ENCODE measurements at places on chromosomes 4 and X.

DNA sequence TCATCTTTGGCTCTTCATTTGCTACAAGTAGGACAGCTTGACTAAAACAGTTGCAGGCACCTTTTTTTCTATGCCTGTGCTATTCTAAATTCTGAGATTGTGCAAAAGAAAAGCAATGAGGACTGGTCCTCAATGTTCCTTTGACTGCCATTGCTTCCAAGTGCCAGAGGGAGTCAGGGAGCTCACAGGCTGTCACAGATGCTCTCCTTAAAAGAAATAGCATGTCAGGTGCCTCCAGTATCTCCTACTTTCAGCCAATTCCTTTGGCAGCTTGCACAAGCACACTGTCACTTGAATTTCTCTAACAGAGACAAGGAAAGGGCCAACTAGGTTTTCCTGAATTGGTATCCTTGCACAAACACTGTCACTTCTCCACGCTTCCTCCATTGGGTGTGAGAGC lies 228.2 kb downstream of the ADGRA3 start:
- no peak for DNase-seq

GRCh38 chrX:54043056-54043455 lies 1.2 kb downstream of the PHF8 start:
- no peak for DNase-seq

GRCh38 chr4:42478946-42479345 lies 81.7 kb downstream of the SHISA3 start:
- DNase-seq: no peak

- DNase-seq: no peak
Measured at GRCh38 chrX:69133921-69134542, 31.2 kb downstream of the PJA1 start.

DNA sequence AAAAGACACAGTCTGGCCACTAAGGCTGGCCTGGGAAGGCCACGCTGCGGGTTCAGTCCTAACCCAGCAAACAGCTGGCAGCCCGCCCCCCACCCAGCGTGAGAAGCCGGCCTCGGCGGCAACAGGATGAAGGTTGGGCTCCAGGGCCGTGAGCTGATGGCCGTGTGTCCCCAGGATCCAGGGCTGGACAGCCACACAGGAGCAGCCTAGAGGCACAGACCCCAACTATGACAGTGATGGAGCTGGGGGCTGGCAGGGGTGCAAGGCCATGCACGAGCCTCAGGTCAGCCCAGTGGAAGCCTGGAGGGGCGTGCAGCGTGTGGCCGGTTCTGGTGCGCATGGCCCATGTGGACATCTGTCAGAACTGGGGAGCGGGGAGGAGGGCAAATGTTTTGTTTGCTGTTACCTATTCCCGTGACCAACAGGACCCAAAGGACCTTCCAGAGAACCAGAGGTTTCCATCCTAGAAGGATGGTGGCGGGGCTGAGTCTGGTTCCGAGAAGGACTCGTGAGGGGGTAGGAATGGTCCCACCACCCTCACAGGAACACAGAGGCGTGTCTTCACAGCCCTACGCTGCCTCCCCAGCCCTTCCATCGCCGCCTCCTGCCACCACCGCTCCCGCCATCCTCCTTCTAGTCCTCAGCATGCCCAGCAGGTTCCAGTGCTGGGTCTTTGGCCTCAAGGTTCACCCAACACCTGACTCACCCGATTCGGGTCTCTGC lies 46.5 kb downstream of the ZFYVE28 start:
- DNase-seq: no peak

DNA sequence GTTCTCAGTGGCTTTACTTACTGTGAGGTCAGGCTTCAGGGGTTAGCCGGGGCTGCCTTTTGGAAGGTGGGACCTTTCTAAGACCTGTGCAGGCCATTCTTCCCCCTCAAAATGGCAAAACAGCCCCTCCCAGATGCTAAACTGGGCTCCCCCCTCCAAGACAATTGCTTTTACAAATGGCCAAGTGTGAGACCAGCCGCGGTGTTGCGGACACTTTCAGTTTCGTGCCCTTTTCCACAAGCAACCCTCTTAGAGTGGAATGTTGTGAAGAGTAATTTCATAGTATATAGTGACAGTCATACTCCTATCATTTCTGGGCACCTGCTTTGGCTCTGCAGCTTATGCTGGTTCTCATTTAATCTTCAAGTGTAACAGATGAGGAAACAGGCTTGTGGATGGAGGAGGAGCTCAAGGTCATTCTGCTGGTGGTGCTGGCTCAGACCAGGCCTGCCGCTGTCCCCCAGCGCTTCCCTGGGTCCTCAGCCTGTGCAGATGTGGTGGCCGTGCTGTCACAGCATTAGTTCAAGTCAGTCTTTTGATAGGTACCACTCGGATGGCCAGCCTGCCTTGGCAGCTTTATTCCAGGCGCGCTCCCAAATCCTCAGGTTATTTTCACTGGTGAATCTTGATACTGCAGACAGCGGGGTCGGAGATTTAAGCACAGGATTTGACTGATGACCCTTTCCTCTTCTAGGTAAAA lies 55.0 kb upstream of the TADA2B start:
- DNase-seq: no peak

- no peak for DNase-seq
Measured at GRCh38 chr4:56200275-56200674, 187.0 kb downstream of the AASDH start.

DNA sequence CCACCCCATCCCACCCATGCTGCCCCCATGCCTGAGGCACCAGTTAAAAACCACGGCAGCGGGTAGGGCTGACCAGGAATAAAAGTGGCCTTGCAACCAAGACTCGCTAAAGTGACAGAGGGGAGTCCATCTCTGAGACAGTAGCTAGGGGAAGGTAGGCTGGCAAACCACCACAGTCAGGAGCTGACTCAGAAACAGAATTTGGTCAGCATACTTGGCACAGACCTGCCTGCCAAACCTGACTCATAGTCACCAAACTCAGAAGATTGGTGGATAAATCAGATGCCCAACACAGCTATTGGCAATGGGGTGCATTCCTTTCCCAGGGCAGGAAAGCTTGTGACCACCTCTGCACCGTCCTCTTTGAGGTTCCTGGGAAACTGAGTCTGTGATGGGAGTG lies 193.8 kb downstream of the BCOR start:
- no peak for DNase-seq

- no peak for DNase-seq
Measured at GRCh38 chrX:4622486-4623167, 909.2 kb upstream of the PRKX start.

DNA sequence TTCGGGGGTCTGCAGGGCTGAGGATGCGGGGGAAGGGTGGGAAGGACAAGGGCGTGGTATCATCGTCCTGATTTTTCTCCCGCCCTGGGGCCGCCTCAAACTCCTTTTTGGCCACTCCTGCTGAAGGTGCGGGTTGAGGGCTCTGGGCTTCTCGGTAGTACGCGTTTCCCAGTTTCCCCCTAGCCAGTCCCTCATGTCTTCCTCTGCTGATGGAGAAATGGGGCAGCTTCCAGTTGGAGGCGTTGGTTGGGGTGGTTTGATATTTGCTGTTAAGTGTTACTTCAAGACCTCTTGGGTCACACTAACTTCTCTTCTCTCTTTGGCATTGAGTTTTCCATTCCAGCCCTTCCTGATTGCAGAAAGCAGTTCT lies 482 bp downstream of the GSTCD start:
- no peak for DNase-seq

DNA sequence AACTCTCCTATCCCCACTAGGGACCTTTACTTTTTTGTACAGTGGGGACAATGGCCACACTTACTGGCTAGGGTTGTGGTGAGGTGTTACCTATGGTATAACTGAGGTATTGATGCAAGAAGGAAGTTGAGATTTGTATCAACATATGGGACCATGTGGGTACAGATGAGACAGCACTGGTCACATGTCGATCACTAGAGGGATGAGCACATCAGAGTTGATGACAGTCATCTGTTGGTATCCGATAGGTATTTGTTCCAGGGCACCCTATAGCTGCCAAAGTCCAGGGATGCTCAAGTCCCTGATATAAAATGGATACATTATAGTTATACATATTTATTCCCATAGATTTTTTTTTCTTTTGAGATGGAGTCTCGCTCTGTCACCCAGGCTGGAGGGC lies 12.6 kb upstream of the SLC10A3 start:
- no peak for DNase-seq

DNA sequence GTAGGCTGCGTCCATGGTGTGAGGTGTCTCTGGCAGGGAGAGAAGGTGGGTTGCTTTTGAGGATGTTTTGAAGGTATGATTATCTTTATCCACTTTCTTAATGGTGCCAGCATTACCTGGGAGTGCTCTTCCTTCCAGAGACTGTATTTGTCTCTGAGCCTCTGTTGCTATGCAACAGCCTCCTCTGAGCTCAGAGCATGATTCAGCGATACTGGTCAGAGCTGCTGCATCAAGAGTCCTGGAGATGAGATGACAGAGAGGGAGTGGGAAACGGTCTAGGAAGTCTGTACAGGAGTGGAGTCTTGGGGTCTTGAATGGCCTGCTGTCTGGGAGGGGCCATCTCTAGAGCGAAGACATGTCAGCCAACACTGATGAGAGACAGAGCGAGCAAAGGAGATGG lies 104.4 kb upstream of the RAB40AL start:
- no peak for DNase-seq
